ENCODE measurements at places on chromosomes 3 and 15.

- DNase-seq: no peak
Observed at GRCh38 chr3:173789530-173790162, 392.1 kb downstream of the NLGN1 start.

DNA sequence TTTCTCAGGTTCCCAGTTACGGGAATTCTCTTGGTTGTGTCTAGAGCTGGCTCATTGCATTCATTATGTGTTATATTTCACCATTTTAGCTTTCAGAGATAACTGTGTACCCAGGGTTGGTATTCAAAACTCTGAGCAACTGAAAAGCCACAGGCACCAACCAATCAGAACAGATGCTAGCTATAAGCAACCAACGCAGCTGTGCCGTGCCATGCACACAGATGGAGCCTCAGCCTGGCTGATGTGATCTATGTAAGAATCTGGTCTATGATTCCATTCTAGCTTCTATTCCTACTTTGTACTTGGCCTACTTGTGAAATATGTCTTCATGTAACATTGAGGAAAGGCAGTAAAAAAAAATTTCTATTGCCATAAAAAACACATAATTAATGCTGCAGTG lies 95.0 kb upstream of the CCDC80 start:
- DNase-seq: no peak

DNA sequence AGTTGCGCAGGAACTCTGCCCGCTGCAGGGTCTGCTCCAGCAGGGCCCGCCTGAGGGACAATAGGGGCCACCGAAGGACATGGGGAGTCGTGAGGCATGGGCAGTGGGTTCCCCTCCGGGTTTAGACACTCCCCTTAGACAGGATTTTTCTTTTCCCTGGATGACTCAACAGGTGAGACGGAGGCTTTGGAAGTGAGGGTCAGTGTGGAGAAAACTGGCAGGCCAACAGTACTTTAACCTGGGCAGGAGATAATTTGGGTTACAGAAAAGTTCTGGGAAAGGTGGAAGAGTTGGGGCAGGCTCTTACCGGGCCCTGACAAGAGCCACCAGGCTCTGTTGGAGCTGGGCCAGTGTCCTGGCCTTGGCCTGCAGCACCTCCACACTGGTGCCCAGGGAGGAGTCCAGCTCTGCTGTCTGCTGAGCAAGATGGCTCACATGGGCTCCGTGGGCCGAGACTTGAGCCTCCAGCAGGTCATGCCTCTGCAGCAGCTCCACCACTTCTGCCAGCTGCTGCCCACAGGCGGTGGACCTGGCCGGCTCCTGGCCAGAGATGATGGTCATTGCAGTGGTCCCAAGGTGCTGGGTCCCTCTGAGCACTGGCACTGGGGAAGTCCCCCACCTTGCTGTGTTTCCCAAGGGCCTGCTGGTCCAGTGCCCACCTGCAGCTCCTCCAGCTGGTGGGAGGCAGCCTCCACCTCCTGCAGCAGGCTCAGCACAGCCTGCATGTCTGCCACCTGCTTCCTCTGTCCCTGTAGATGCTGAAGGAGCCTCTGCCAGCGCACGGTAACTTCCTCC lies 11.0 kb downstream of the SPTBN5 start:
- no peak for DNase-seq

- no peak for DNase-seq
Observed at GRCh38 chr3:159947220-159947619, 41.4 kb upstream of the IL12A start.

- DNase-seq: no peak
Observed at GRCh38 chr3:174110761-174111160, 713.2 kb downstream of the NLGN1 start.

GRCh38 chr3:98791341-98792325 lies 28.5 kb downstream of the ST3GAL6 start:
- no peak for DNase-seq

DNA sequence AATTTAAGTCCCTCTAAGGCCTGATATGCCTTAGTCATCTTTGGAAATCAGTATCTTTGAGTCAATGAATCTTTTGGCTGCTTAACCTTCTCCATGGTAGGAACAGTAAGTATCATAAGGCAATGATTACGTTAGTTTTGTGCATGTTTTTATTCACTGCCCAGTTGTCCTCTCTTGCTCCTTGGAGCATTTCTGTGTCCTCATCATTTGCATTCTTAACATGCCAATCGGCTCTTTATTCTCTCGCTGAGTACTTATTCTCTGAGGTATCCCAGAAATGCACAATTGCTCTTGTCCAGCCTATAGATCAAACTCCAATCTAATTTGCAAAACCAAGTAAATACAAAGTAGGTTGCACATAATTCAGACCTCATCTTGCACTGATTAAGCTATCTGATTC lies 405.0 kb upstream of the IL12A start:
- DNase-seq: no peak

DNA sequence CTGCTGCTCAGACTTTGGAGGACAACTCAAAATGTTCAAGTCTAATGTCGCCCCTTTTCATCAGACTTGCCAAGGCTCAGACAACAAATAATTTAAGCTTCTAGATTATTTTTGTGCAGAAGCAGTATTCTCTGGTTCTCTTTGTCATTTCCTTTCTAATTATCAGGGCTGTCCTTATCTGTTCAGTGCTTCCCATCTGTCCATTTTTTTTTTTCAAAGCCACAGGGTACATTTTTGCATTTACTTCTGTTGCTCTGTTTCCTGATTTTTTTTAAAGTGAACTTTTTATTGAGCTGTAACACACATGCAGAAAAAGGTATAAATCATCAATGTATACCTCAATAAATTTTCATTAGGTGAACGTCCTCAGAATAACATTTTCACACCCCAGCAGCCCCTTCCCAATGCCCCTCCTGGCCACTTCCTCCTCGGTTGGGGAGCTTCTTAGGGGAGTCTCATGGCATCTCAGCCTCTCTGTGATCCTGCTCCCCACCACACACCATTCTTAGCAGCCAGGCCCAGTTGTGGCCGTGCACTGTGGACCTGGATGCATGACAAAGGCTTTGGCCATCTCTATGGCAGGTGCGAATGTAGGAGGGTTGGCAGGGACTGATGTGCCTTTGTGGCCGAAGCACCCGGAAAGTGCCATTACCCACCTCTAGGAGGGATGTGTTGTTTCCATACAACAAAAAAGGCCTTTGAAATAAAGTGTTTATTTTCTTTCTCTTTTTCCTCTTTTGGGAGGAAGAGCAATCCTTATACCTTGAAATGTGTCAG lies 303.5 kb upstream of the LRRFIP2 start:
- DNase-seq: no peak

DNA sequence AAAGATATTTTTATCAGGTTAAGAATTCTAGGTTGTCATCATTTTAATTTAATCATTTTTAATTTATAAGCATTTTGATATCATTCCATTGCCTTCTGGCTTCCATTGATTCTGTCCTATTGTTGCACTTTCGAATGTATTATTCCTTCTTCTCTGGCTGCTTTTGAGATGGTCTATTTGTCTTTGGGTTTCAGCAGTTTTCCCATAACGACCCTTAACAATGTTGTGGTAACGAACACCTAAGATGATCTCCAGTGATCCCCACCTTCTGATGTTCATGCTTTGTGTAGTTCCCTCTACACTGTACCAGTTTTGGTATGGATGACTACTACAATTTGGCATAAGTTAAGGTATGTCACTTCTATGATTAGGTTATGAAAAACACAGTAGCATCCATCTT lies 59.9 kb downstream of the MINAR1 start:
- no peak for DNase-seq

- DNase-seq: no peak
Observed at GRCh38 chr15:69491038-69491505, 38.5 kb downstream of the RPLP1 start.

DNA sequence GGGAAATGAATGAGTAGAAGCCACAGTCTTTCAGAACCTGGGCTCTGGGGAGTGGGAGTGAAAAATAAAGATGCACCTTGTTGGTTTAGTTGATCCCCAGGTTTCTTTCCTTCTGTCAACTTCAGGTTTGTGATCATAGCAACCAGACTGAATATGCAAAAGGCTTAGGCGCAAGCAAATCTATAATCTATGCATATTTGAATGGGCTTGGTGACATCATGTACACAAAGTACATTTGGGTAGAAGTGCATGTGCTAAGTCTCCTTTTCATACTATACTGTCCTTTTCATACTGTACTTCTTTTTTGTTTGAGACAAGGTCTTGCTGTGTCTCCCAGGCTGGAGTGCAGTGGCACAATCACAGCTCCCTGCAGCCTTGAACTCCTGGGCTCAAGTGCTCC lies 132.4 kb upstream of the C2CD4B start:
- no peak for DNase-seq

DNA sequence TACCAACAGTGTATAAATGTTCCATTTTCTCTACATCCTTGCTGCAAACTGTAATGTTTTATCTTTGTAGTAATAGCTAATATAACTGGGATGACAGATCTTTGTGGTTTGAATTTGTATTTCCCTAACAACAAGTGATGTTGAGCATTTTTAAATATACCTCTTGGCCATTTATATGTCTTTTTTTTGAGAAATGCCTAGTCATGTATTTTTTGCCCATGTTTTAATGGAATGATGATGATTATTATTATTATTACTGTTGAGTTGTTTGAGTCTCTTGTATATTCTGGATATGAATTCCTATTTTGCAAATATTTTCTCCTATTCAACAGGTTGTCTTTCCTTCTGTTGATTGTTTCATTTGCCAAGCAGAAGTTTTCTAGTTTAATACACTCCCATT lies 654.9 kb downstream of the ZPLD1 start:
- no peak for DNase-seq

DNA sequence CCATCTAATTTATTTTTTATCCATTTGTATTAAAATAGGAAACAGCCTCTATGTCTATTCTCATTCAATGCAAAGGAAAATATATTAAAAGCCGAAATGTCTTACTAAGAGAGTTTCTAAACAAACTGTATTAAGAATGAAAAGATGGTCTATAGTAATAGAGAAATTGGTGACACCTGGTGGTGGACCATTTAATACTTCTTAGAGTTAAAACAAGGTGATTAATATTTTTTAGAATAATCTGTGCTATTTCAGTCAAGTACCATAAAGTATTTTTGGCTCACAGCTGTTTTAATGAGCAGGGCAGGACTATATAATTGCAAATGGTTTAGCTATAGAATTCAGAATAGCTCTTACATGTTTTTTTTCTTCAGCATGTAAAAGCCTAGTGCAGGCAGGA lies 55.7 kb downstream of the SYNPR start:
- DNase-seq: no peak

- no peak for DNase-seq
Observed at GRCh38 chr3:9600597-9600996, 47.0 kb upstream of the LHFPL4 start.

GRCh38 chr3:153137626-153138025 lies 24.4 kb upstream of the RAP2B start:
- DNase-seq: no peak

DNA sequence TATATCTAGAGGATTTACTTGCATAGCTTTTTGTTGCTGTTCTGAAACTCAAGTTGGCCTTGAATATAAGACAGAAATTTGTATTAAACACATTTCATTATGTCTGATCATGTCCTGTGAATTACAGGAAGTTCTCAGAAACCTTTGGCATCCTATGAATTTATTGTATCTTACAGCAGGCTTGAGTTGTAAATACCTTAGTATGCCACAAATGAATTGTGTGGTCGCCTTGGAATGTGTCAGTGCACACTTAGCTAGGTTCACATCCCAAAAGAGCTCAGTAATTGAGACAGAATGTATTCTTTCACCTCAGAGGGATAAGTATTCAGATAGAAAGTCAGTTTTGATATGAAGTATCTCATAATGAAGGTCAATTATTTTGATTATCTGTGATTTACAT lies 83.4 kb downstream of the NEK11 start:
- DNase-seq: no peak

GRCh38 chr3:189464799-189465198 lies 166.4 kb upstream of the TP63 start:
- no peak for DNase-seq

- DNase-seq: no peak
Observed at GRCh38 chr3:101414121-101414520, 93.7 kb upstream of the IMPG2 start.

GRCh38 chr3:196193736-196194541 lies 17.3 kb downstream of the ZDHHC19 start:
- DNase-seq: no peak

DNA sequence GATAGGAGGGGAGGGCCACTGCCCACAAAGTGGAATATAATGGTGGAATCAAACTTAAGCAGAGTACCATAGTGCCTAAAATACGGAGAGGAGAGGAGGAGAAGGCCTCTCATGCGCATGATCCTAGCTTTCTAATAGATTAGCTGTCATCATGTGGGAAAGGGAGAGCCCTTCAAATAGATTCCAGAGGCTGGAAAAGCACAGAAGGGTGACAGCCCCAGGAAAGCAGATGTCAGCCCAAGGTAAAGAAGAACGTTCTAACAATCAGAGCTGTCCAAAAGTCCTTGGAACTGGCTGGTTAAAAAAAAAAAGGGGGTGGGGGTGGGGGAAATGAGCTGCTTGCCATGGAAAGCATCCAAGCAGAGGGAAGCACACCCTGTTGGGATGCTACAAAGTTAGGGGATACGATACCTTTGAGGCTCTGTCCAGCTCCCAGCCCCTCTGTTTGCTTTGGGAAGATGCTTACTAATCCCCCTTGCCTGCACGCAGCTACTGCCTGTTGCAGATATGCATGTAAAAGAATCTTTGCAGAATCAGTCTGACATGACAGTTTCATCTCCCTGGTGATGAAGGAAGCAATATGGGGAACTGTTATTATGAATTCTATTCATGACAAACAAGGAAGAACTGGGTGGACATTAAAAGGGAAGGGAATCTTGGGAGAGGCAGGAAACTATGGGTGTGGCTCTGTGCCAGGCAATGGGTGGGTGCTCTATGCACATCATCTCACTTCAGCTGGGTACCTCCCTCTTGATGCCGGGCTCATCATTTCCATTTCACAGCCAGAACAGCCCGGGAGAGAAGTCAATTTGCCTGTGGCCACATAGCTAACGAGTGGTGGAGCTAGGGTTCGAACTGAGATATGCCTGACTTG lies 10.1 kb upstream of the LMCD1 start:
- DNase-seq: no peak

DNA sequence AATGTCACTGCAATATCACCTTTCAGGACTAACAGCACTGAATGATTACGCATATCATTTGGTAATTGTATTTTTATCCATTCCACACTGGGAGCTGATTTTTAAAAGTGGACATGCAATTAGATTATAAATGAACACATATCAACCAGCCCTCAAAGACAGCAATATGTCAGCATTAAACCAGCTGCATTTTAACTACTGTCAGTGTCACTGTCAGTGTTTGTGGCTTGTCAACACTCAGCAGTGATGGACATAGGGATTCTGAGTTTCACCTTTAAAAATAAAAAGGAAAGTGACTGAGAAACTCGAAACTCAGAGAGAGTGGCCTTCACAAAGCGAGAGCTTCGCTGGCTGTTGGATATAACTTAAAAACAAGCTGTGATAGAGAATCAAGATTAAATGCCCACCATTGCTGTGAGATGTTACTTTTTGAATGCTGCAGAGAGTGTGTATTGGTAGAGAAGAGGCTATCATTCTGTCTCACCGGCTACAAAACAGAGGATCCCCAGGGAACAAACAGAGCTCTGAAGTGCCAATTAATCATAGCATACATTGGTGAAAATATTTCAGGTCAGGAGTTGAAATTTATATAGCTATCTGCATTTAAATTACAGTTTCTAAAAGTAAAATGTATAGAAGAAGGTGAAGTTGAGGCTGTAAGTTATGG lies 635.8 kb downstream of the SQOR start:
- no peak for DNase-seq

GRCh38 chr3:127422663-127423375 lies 135.0 kb upstream of the PRR20G start:
- DNase-seq: no peak

Data from stimulated activated CD4-positive, alpha-beta T cell treated with anti-CD3 and anti-CD28 coated beads, Interleukin-1b, Interleukin-23, amount 100 ng/mL, for 4 hours (primary cell).